ENCODE measurements at places on chromosomes 5 and 9. TPM values are rescaled to one million over a fixed set of nuclear protein-coding genes. Genes with fewer than 3 reads are reported as not detected.

- no peak for DNase-seq
Observed at GRCh38 chr9:130579738-130580463, 524 bp downstream of the FUBP3 start.

DNA sequence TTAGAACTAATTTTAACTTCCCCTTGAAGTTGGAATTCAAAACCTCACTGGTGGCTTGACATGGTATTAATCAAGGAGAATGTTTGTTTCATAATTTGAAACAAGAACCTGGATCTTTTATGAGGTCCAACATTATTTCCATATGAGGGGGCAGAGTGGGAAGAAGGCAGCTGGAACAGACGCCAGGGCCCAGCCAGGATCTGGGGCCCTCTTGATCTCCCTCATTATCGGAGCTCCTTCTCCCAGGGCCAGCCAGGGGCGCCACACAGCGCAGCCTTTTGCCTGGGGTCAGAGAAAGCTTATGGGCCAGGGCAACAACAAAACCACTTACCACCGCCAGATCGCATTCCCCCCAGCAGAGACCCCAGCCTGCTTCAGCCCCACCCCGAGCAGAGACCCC, 27.1 kb upstream of the NKD2 start:
- DNase-seq, result peak; percentile 32

GRCh38 chr5:151427258-151427657, 20.1 kb upstream of the SLC36A1 start:
- DNase-seq, result no peak

GRCh38 chr9:68798423-68798822, 93.4 kb downstream of the PIP5K1B start:
- DNase-seq, result no peak

- no peak for DNase-seq
Observed at GRCh38 chr5:179596421-179596820, 27.1 kb downstream of the HNRNPH1 start.

GRCh38 chr9:15287309-15287708, 19.7 kb downstream of the TTC39B start:
- DNase-seq, result no peak

DNA sequence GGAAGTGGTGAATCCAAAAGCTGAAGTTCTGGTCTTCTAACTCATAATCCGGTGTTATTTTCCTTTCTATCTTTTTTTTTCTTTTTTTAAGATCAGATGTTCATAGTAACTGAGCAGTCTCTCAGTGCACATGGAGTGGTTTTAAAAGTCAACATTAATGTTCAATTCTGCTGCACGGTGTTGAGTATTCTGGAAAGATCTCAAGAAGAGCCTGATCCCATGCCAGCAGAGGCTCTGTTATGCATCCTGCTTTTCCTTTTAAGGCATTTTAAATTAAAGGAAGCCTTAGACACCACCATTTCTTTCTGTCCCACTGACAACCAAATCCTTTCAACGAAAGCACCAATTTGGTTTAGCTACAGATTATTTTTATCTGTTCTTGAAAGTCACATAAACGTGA, 33.4 kb downstream of the SEMA5A start:
- DNase-seq, result no peak

GRCh38 chr9:35918780-35919179, 9.5 kb downstream of the SPAAR start:
- no peak for DNase-seq

GRCh38 chr5:56314529-56314928, 81.4 kb upstream of the ANKRD55 start:
- no peak for DNase-seq

GRCh38 chr9:98873951-98874371, 66.5 kb downstream of the GALNT12 start:
- peak; percentile 84 for DNase-seq

- no peak for DNase-seq
Observed at GRCh38 chr9:138044485-138045383, 167.2 kb downstream of the CACNA1B start.

GRCh38 chr9:4866239-4866969, 73.7 kb downstream of the RCL1 start:
- DNase-seq, result no peak

- no peak for DNase-seq
Observed at GRCh38 chr5:79585116-79585515, 27.1 kb upstream of the TENT2 start.

GRCh38 chr5:8851101-8851500, 694.8 kb downstream of the SEMA5A start:
- DNase-seq, result no peak

DNA sequence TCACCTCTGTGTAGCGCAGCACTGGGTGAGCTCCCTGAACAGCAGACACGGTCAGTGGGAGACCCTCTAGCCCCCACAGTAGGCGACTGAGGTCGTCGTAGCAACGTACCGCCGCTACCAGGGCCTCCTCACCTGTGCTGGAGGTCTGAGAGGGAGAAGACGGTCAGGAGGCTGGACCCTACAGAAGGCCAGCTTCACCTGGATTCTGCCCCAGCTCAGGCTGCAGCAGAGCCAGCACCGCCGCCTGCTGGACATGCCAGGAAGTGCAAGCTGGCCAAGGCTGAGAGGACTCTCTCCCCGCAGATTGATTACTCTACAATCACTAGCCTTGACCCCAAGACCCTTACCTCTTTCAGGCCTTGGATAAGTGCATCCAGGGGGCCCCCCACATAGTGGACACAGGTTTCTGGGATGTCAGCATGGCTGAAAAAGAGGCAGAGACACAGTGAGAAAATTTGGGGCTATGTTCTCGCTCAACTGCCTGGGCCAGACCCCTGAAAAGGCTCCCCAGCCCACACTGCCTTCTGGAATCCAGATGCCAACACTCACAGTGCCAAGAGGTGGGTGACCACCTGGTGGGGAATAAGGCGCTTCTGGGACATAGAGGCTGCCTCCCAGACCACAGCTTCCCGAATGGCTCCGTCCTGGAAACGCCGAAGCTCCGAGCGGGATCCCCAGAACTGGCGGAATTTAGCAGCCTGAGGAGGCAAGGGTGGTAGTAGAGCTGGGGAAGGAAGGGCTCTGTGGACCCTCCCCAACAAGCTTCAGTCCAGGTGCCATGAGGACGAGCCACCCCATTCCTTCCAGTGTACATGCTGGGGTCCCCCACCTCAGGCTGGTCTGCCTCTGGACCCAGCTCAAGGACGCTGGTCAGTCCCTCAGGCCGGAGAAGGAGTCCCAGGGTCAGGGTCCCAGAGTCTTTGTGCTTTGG, 6.9 kb downstream of the NOL6 start:
- DNase-seq, result peak; percentile 88

DRD1 gene
- 0.45 TPM for total RNA-seq

PPP2R2B gene
- total RNA-seq, result 27.3 TPM

TRPM3 gene
- total RNA-seq, result 5.7 TPM

DMRT2 gene
- total RNA-seq, result 0.69 TPM
